Regular cardiac myocyte (primary cell): ENCODE measurements at places on chromosomes 3 and 15. TPM values are rescaled to one million over a fixed set of nuclear protein-coding genes. Genes with fewer than 3 reads are reported as not detected.

CRTC3 gene
- total RNA-seq: 9.0 and 10.4 TPM in 2 replicates

MYZAP gene
- total RNA-seq: not detected in 2 replicates

CHRM5 gene
- total RNA-seq: not detected in 2 replicates

UBE3A gene
- 100 and 118 TPM in 2 replicates for total RNA-seq

FEZF2 gene
- not detected in 2 replicates for total RNA-seq

COPS2 gene
- total RNA-seq: 60.0 and 95.6 TPM in 2 replicates

ADAMTSL3 gene
- total RNA-seq: 0.38 and 1.7 TPM in 2 replicates

NR2E3 gene
- 0.38 TPM in 1 of 2 replicates, not detected in the other for total RNA-seq

LCMT2 gene
- 7.0 and 12.3 TPM in 2 replicates for total RNA-seq

GUCA1C gene
- not detected in 2 replicates for total RNA-seq

GOLGA8G gene
- not detected in 2 replicates for total RNA-seq

DNAH12 gene
- total RNA-seq: under 0.01 and 0.28 TPM in 2 replicates

RASGRP1 gene
- total RNA-seq: 0.77 and 6.2 TPM in 2 replicates

GOLGA6D gene
- under 0.01 TPM in 1 of 2 replicates, not detected in the other for total RNA-seq

NEDD4 gene
- total RNA-seq: 32.1 and 39.9 TPM in 2 replicates

SV2B gene
- total RNA-seq: not detected in 2 replicates

ACAA1 gene
- total RNA-seq: 21.4 and 53.1 TPM in 2 replicates

ZCWPW2 gene
- 0.38 and 1.4 TPM in 2 replicates for total RNA-seq

SPATA12 gene
- not detected in 2 replicates for total RNA-seq

KLF15 gene
- total RNA-seq: 0.38 and 1.7 TPM in 2 replicates

C3orf80 gene
- total RNA-seq: 0.58 and 1.1 TPM in 2 replicates

TRPM1 gene
- total RNA-seq: under 0.01 TPM in 1 of 2 replicates, not detected in the other

SYNPR gene
- not detected in 2 replicates for total RNA-seq

TTLL13 gene
- total RNA-seq: not detected in 2 replicates

ATP2B2 gene
- not detected in 2 replicates for total RNA-seq

PIGZ gene
- 1.5 and 8.7 TPM in 2 replicates for total RNA-seq

ALS2CL gene
- total RNA-seq: 1.2 and 3.7 TPM in 2 replicates
